NCI-H1092 treated with DMSO at 0.1 percent for 48 hours (cell line): ENCODE measurements at places on chromosomes 5 and 9.

DNA sequence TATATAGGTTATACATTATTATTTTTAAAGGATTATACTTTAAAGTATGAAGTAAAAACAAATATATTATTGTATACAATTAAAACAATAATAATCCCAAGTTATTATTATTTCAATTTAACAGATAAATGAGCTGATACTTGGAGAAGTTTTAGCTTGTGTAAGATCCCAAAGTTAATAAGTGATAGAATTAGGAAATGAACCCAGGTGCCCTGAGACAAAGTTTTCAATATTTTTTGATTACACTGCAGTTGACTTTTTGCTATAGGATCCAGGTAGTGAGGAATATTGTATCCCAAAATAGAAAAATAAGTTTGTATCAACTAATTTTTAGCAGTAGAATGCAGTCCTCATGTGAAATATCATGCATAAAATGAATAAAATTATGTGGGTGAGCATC lies 543.2 kb upstream of the ZNF608 start:
- DNase-seq: no peak

- DNase-seq: no peak
These were observed 96.7 kb upstream of the CLINT1 start for GRCh38 chr5:157955541-157956172.

DNA sequence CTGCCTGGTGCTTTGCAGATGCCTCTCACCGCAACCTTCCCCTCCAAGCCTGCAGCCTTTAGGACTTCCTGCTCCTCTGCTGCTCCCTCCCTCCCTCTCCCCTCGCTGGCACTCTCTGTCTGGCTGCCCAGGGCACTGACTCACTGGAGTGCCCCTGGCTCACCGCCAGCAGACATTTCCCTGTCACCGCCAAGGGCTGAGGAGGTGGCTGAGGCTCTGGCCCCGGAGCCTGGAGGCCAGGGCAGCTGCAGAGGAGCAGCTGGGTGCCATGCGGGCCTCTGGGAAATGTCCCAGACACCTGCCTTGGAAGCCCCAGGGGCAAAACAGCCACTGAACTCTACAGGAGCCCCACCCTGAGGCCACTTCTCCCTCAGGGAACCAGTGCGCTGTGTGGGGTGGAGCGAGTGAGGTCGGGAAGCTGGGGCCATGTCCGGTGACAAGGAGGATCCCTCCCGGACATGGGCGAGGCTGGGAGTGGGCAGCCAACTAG lies 53.4 kb downstream of the TENT4A start:
- DNase-seq: peak; percentile 91

DNA sequence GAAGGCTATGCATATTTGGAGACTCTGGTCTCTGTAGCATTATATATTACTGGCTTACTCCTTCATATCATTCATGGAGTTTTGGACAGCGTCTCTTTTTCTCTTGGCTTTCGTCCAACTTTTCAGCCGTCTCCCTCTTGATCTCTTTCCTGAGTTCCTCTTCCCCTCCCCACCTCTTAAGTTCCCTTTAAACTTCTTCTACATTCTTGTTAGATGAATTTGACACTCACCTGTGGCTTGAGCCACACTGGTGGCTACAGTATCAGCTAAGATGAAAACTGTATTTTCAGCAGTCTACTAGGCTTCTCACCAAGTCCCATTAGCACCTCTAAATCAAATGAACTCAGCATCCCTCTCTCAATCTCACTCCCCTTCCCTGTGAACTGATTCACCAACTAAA lies 128.1 kb downstream of the STARD4 start:
- DNase-seq: no peak

- no peak for DNase-seq
These were observed 49.4 kb upstream of the DNAH5 start for GRCh38 chr5:13993926-13994325.

- DNase-seq: no peak
These were observed 49.5 kb downstream of the AGXT2 start for GRCh38 chr5:34998058-34998789.

GRCh38 chr9:33178972-33179697 lies 12.0 kb upstream of the B4GALT1 start:
- no peak for DNase-seq

GRCh38 chr9:14104496-14104895 lies 209.4 kb downstream of the NFIB start:
- no peak for DNase-seq

DNA sequence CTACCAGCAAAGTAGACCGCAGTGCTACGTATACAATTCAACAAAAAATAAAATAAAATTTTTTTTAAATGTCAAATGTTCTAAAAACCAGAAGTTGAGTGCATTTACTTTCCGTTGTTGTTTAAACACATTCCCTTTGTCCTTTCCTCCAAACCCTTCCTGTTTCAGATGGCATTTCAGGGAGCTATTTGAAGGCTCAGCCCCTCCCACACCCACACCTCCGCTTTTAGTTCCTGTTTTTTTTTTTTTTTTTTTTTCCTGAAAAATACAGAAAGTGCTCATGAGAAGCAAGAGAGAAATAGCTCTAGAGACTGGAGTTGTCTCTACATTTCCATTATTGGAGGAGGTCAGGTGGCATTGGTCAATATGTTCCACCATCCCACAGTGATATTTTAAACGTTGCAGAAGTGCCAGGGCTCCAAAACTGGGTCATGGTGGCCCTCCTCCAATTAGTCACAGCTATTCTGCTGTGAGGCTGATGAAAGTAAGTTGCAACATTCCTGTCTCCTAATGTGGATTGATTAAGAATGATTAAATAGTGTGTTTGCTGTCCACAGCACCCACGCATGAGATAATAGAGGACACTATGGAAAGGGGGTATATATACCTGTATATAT lies 106.9 kb downstream of the GABRG2 start:
- no peak for DNase-seq

DNA sequence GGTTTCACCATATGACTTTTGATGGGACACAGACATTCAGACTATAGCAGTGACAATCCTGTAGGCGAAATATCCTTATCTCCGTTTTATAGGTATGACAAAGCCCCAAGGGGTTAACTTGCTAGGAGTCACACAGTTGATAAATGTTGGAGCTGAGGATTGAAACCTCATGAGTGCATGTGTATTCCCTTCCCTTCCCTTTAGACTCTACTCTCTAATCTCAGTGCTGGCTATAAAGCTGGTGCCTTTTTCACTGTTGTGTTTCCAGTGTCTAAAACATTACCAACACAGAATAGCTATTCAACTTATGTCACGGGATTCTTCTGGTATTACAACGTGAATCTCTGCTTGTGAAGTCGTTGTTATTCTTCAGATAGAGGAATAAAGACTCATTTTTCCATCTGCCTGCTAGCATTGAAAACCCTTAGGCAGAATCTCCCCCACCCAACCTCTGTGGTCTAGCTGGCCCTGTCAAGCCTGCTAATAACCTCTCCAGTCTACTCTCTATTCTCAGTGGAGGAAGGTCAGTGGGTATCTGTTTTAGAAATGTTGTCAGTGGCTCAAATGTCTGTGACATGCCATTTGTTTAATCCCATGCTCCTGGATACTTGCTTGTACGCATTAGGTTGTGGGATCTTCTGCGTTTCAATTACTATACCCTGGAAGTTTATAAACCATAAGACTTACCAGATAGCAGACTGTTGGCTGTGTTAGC lies 121.2 kb downstream of the TLE4 start:
- no peak for DNase-seq

DNA sequence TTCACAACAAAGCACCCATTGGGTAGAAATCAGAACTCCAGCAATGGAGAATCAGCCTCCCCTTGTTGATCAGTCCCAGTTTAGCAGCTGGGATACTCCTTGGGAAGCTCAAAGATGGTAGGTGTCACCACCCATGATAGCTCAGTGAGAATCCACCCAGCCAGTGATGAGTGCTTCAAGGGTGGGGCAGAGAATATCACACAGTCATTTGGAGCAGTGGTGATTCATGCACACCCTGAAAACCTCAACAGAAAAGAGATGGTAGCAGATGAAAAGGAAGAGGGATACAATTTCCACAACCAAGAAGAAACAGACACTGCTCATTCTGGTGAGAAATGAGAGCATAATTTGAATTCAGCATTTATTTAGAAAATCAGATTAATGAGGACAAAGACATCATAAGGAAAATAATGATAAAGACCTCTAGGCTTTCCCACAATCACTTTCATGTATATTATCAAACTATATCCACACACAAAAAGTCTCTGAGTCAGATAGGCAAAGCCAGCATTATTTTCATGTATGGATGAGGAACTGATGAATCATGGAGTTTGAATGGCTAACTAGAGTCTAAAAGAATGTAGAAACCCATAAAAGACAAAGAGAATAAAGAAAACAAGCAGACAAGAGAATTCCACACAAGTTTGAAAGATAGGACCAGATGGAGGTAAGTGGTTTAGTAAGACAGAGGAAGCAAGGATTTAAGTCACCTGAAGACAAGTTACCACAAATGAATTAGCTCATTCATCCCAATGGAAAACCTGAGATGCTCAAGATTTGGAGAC lies 82.9 kb downstream of the FEM1C start:
- DNase-seq: no peak

- no peak for DNase-seq
These were observed 243.8 kb downstream of the CSNK1G3 start for GRCh38 chr5:123755653-123756317.

GRCh38 chr9:35341585-35341984 lies 148.3 kb upstream of the RUSC2 start:
- peak; percentile 33 for DNase-seq

GRCh38 chr5:137155261-137156000 lies 343.7 kb downstream of the SPOCK1 start:
- peak; percentile 82 for DNase-seq

- DNase-seq: no peak
These were observed 9.7 kb downstream of the TERT start for GRCh38 chr5:1285141-1285540.

DNA sequence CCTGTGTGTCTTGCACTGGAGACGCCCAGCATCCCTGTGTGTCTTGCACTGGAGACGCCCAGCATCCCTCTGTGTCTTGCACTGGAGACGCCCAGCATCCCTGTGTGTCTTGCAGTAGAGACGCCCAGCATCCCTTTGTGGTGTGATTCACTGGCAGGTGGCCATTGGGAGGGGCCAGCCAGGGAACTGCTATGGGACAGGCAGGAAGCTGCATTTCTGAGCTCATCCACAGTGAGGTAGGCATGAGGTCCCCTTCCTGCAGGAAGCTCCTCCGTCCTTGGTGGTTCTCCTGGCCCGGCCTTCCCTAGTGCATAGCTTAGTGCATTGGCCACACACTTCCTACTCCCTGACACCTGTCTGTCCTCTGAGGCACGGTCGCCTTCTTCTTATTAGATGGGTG lies 43.5 kb downstream of the IRX1 start:
- DNase-seq: no peak

DNA sequence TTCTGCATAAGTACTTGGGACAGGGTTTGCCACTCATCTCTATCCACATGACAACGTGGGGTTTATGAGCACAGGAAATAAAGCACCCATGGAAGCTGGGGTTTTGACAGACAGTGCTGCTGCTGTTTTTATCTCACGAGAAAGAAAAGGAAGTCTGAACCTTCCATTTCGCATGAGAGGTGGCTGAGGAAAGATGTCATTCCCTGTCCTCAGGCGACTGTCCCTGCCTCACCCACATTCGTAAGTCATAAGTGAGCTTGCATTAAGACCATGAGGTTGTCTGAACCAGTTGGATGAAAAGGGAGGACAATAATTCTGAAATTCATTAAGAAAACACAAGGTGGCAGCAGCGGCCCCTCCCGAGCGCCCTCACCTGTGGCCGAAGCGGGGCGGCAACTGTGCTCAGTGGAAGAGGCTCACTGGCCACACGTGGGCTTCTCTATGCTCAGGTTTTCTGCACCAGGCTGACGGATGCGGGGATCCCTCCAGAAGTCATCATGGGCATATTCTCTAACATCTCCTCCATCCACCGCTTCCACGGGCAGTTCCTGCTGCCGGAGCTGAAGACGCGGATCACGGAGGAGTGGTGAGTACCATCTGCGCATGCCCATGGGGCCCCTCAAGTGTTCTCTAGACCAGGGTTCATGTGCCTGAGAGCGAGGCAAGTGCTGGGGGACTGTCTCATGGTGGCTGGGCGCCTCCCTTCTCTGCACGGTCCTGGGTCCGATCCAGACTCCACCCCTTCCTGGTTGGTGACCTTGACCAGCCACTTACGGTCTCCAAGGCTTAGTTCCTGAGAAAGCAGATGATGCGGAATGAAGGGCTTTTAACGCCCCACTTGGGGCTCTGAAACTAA lies 54.7 kb upstream of the SUSD3 start:
- DNase-seq: peak; percentile 31

DNA sequence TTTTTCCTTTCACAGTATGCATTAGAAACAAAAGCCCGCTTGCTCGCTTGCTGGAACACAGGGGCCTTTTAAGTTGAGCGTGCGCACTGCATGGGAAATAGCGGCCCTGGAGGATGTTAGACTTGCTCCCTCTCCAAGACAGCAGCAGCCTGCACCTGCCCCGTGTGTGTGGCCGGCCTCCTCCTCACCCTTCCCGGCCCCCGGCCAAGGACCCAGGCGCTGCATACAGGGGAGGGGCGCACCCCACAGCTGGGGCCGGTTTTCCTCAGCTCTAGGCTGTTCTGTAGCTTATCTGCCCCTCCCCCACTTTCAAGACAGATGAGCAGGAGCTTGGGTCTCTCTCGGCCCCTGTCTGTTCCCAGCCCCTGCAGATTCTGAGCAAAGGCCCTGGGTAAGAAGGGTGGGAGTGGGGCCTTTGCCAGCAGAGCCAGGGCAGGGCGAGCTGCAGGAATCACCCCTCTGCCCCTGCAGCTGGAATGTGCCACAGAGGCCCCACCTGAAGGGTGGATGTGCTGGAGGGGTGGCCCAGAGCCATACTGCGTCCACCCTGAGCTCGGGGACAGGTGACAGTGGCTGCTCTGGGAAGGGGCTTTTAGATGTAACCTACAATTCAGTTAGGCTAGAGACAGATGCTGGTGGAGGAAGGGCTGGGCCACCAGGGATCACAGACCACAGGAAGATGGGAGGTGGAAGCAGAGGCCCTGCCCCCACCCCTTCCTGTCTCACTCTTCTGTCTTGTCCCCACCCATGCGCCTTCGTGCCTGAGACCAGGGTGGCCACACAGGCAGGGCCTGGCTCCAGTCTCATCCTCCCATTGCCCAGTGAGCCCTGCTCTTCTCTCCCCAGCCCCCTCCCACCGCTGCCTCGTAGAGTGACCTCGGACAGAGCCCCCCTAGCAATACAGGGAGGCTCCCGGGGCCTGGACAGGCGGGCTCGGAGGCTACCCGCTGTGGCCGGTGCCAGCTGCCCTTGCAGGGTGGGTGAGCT lies 132.4 kb downstream of the DAB2IP start:
- DNase-seq: no peak

GRCh38 chr5:88390481-88390880 lies 121.8 kb upstream of the TMEM161B start:
- DNase-seq: no peak

DNA sequence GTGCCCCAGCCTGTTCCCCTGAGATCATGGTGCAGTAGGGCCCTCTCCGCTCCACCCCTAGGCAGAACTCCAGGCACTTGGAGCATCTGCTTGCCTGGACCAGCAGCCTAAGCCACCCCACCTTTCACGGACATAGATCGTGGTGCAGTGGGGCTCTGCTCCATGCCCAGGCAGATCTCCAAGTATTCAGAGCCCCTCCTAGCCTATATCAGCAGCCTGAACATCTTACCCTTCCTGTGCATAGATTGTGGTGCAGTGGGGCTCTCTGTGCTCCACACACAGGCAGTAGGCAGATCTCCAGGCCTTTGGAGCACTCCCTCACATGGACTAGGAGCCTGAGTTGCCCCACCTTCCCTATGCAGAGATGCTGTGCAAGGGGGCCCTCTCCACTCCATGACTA lies 103.0 kb downstream of the GLIS3 start:
- DNase-seq: no peak
